ENCODE measurements at places on chromosomes 7 and 10. TPM values are rescaled to one million over a fixed set of nuclear protein-coding genes. Genes with fewer than 3 reads are reported as not detected.

PRPS1L1 gene
- not detected for polyA plus RNA-seq

GIMAP5 gene
- 24.0 TPM for polyA plus RNA-seq

IFIT5 gene
- 17.8 TPM for polyA plus RNA-seq

CCDC146 gene
- 14.9 TPM for polyA plus RNA-seq

SPDYE16 gene
- polyA plus RNA-seq: 2.6 TPM

DNA sequence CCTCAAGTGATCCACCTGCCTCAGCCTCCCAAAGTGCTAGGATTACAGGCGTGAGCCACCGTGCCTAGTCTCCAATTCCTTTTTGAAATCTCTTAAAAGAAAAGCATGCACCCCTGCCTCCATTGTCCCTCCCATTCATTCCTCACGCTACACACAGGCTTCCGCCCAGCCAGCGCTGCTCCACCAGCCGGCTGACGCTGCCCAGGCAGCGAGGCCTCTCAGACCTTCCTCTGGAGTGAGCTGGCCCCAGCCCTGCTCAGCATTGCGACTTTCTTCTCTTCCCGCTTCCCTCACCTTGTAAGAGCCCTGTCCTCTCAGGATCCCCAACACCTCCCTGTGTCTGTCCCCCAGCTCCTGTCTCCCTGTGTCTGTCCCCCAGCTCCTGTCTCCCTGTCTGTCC lies 23.6 kb downstream of the RGS10 start:
- no peak for DNase-seq

DNA sequence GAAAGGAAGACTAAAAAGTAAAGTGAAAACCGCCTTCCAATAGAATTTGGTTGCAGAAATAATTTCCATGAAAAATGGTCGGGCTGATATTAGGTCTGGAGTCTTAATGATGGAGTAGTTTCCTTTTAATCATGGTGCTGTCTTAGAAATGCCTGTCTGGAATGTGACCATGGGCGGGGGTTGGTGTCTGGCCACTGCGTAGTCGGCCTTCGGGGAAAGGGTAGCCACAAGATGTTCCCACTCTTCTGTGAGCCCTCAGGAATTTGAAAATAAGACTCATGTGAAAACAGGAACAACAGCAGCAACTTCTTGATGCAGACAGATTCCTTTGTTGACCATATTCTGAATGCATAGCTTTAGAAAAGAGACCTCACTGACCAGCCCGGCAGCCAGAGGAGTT lies 176.8 kb downstream of the KIAA1217 start:
- no peak for DNase-seq

DNA sequence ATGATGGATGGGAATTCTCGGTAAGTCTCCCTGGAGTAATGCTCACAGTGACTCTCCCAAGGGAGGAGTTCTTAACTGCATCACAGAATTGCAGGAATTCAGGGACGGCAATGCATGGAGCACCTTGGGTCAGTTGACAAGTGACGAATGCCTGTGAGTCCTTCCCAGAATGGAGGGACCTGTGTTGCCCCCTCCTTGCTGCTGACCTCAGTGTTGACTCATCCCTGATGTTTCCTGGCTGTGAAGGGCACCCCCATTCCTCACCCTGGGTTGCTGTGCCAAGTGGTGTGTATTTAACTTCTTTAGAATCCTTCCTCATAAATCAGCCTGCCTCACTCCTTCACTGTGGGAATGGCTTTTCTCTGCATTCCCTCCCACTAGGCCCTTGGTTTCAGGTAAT lies 98.9 kb downstream of the LRMDA start:
- DNase-seq: no peak

DNA sequence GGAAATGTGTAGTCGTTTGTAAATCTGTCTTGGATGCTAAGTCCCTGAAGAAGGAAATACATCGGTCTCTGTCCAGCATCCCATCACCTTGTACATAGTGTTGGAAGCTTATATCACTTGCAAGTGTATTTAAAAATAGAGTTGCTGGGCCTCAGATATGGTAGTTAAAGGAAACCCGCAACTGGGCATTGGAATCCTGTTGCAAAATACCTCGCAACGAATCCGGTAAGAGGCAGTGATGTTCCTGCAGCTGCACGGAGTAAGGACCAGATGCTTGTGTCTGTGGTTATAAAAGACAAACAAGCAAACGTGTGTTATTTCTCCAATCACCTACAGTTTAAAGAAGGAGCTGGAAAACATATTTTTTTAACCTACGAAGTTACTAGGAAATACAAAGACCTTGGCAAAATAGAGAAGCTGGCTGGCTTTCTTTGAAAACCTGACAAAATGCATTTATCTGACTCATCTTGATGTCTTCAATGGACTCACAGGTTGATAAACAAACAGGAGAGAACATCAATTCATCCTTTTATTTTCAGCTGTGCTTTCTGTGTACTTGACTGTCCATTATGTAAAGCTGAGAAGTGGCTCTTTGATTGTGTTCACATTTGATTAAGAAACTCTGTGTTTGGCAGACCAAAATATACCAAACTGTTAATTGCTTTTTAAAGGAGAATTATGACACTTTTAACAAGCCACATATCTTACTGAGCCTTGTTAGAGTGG lies 326.4 kb downstream of the SFMBT2 start:
- DNase-seq: no peak

- DNase-seq: no peak
Measured at GRCh38 chr10:88045656-88046415, 182.4 kb downstream of the PTEN start.
